Hematopoietic multipotent progenitor cell treated with erythropoietin and hydrocortisone succinate and interleukin-3 and kit ligand, for 4 days (in vitro differentiated cells): ENCODE measurements at places on chromosomes 12 and 14.
A peak's percentile ranks its signal among the peaks of the same experiment; 100 is the strongest.

DNA sequence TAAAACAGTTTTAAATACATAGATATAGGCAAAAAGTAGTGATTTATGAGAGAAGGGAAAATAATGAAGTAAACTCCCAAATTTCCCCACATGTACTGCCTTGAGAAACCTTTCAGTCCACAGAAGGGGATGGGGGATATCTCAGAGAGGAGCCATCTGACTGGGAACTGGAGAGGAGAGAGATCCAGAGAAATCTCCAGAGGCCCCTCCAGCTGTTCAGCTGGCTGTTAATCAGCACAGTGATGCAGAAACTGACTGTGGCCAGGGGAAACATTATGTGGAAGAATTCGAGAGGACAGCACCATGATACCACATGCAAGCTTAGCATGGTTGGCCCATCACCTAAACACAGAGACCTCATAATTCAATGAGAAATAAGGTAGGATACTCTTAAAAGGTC is 1165.9 kb upstream of the TMEM132C start:
- no peak for DNase-seq

- DNase-seq = no peak
Observed at GRCh38 chr12:45389426-45389825, 173.5 kb downstream of the ANO6 start.

DNA sequence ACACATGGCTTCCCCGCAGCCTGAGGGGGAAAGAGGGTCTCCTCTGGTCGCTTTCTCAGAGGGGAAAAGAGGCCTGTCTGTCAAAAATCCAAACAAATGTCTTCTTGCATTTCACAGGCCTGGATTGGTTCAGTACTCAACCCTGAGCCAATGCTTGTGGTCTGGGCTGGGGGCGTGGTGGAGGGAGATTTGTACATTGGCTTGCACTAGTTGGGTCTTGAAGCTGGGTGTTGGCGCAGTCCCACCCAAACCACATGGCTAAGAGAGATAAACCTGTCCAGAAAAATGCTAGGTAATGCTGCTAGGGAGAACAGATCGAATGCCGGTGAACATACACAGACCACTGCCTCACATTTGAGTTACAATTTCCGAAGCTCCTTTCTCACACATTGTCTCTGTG is 461.6 kb downstream of the MED13L start:
- peak; percentile 8 for DNase-seq

- DNase-seq = peak; percentile 69
Observed at GRCh38 chr12:111597831-111598636, 1.1 kb downstream of the ATXN2 start.

DNA sequence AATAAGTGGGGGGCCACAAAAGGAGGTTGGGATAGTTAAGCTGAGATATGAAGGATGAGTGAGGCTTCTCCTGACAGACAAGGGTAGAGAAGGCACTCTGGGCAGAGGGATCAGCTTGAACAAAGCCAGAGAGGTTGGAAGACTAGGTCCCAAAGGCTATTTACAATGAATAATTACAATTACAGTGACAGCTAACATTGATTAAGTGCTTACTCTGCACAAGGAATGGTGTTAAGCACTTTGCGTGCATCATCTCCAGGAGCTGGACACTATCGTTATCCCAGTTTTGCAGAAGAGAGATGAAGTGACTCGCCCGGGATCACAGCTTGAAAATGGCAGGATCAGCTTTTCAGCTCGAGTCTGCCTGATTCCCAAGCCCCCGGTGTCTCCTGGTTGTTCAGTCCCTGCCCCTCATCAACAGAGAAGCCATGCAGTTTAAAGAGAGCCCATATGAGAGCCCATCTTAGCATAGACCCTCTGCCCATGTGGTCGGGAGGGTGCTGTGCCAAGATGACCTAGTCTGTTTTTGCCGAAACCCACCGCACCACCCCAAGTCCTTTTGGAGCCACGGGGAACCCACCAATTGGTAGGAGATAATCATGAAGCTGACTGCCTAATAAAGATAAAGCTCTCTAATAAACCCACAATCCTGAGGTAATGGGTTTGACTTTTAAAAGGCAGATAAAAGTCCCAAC is 89.9 kb upstream of the HSPB8 start:
- no peak for DNase-seq

- no peak for DNase-seq
Observed at GRCh38 chr12:93789767-93790166, 112.6 kb downstream of the CRADD start.

DNA sequence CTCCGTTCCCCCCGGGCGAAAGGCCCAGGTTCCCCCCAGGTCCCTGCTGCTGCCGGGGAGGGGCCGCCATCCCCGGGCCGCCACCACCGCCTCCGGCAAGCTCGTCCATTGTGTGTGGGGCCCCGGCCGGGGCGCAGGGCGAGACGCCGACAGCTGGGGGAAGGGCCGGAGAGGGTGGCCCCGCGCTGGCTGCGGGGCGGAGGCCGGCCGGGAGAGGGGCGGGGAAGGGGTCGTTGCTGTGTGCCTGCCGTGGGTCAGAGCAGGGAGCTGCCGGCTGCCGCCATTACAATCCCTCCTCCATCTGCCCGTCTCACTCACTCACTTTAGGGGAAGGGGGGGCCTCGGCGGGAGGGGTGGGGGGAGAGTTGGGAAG is at the start of gene STRN3:
STRN3 (minus strand) TSS at position 303 of the 373 bp plus-strand sequence; CDS start at position 109, 194 bp downstream.
- DNase-seq = no peak

- peak; percentile 5 for DNase-seq
Observed at GRCh38 chr14:97788364-97788763, 991.2 kb downstream of the VRK1 start.

DNA sequence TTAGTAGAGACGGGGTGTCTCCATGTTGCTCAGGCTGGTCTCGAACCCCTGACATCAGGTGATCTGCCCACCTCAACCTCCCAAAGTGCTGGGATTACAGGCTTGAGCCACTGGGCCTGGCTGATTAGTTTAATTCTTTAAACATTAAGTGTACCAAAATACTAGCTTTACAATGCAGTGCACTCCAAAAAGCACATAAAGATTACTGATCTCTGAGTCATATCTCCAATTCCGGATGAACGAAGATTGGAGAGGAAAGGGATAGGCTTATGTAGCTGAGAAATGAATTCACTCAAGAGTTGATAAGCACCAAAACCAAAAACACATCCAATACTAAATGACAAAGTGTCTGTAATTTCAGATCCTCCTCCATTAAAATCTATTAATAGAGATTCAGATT is 15.1 kb downstream of the NAV3 start:
- DNase-seq = no peak

- no peak for DNase-seq
Observed at GRCh38 chr14:105492971-105493871, 2.2 kb downstream of the TEDC1 start.

DNA sequence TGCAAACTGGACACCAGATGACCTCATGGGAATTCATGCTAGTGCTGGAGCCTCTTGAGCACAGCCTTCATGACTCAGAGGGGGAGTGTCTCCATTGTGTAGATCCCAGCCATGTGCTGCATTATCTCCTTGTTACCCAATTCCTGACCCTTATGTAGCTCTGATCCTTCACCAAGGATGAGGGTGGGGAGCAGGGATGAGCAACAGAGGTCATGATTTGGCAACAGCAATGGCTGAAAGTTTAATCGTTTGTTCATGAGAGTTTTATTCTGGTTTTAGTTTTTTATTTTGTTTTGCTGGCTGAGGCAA is 9.5 kb upstream of the BDKRB1 start:
- DNase-seq = no peak

DNA sequence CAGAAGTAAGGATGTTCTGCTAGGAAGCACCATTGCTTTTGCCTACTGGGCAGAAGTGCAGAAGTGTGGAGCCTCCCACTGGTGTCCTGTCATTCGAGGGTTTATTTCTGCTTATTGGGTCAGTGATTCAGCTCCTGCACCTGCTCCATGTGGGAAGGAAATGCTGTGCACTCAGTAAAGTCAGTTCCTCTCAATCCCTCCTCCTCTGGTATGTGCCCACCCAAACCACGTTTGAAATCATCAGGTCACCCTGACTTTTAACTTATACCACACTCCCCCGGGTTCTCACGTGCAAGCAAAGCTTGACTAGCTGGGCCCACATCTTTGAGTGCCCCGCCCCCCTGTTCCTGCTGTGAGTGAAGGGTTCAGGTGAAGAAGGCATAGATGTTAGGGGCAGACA is 223.7 kb downstream of the CHST11 start:
- peak; percentile 45 for DNase-seq

GRCh38 chr12:207804-208203 is 6.2 kb downstream of the SLC6A12 start:
- DNase-seq = no peak

DNA sequence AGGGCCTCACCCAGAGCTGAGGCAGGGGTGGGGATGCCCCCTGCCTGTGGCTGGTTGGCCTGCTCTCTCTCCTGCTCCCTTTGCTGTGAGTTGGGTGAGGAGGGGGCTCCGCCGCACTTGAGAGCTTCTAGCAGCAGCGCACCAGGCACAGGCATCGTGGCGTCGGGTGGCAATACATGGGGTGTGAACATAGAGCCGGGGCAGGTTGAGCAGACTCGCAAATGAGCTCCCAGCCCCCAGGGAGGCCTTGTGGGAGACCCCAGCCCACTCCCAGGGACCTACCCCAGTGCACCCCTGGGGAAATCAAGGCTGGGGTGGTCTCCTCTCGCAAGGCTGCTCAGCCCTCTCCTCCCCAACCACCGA is 54.5 kb downstream of the KIF26A start:
- DNase-seq = no peak

DNA sequence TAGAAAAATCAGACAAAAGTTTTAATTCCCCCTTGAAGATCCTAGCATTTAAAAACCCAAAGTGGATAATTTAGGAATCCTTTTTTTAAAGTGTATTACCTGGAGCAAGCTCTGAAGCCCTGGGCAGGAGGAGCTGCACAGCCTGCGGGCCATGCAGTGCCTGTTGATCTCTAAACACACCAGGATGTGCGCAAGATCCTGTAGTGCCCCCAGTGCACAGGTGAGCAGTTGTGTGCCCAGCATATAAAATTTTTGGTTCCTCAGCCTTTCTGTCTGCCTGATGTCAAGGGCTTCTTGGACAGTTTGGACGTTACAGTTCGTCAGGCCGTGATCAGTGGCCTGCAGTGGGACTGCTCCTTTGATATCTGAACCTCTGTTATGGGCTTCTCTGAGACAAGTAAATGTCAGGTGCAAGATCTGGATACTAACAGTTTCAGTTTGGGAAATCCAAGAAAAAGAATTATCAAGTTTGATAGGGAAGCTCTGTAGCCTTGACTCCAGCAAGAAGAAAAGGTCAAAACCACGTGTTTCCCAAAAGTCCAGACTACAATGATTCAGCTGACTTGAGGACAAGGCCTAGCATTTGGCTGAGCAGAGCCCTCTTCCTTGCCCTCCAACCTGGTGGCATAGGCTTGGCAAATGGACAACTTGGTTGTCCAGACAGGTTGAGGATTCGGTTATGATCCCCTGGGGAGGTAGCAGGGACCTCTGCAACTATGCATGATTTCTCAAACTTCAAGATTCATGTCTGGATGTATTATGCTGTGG is 1.0 kb downstream of the ATXN7L3B start:
- peak; percentile 48 for DNase-seq

- no peak for DNase-seq
Observed at GRCh38 chr12:58976146-58976545, 55.8 kb upstream of the LRIG3 start.

- no peak for DNase-seq
Observed at GRCh38 chr14:99234355-99234754, 37.6 kb downstream of the BCL11B start.

GRCh38 chr12:62917926-62918325 is 17.0 kb downstream of the PPM1H start:
- no peak for DNase-seq

GRCh38 chr12:84046859-84047258 is 865.7 kb downstream of the SLC6A15 start:
- DNase-seq = no peak

DNA sequence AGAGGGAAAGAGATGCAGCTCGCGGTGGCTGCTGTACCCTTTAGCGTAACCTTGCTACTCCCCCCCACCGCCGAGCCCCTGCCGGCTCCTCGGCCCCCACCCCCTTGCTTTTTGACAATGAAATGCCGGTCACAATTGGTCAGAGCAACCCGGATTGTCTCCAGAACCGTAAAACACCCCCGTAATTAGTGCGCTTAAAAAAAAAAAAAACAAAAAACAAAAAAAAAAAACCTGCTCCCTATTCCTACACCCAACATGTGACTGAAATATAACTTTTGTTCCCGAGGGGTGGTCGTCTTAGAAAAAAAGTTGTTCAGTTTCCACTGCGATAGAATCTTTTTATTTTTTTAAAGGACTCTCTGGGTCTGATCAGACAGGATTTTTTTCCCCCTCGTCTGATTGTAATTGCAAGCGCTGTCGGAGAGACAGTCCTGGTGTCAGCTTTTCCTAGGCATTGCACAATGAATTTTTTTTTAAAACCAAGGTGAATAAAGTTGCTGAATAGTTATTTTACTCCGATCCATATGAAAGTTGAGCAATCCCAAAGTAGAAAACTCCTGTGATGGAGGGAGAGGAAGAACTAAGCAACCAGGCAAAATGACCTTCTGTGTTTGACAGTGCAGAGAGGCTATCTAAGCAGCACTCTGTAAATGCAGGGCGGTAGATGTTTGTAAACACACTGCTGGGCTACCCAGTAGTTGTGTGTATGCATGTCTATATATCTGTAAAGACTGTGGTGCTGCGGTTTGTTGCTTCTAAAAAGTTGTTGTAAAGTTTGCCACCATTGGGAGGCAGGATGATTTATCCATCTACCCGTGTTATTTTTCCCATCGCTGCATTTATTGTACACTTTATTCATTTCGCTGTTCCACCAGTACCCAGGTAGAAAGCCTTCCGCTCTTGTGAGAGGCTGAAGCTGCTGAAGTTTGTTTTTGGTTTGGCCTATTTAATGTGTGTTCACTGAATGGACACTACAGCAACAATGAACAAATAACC is 1.1 kb downstream of the ETV6 start:
- peak; percentile 87 for DNase-seq

GRCh38 chr14:85090681-85091080 is 439.3 kb upstream of the FLRT2 start:
- DNase-seq = no peak

DNA sequence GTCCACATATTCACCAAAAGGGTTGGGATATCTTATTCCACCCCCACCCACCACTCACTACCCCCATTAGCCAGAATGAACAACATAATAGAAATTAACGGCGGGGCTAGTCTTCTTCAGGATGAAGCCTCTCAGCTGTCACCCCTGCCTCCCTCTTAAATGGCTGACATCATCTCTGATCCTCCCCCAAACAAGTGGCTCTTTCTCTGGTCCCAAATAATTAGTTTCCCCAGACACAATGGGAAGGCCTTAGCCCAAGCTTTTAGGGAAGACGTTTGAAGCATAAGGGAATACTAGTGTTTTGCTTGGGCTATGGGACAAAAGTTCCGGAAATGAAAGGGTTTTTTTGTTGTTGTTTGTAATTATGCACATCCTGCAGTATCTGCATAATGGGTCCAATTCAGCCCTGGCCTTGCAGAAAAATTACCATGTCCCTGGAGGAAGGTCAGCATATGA is 13.8 kb downstream of the STON2 start:
- no peak for DNase-seq

GRCh38 chr12:40010899-40011774 is 94.7 kb downstream of the SLC2A13 start:
- peak; percentile 89 for DNase-seq

DNA sequence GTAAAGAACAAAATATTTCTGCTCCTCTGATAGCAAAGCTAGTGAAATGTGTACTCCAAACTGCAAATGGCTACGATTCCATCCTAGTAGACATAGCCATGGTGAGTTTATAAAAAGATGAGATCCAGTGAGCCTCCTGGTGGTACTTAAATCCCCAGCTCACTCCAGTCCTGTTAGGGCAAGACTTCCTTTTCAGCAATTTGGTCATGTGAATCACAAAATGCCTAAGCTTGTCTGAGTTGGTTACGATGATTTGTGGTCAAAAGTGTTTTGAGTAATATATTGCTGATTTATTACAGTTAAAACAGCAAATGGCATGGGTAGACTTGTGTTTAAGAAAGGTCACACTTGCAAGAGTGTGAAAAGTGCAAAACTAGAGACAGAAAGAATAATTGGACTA is 102.7 kb upstream of the NAV3 start:
- DNase-seq = no peak
